ENCODE measurements at places on chromosomes 5 and 9.

DNA sequence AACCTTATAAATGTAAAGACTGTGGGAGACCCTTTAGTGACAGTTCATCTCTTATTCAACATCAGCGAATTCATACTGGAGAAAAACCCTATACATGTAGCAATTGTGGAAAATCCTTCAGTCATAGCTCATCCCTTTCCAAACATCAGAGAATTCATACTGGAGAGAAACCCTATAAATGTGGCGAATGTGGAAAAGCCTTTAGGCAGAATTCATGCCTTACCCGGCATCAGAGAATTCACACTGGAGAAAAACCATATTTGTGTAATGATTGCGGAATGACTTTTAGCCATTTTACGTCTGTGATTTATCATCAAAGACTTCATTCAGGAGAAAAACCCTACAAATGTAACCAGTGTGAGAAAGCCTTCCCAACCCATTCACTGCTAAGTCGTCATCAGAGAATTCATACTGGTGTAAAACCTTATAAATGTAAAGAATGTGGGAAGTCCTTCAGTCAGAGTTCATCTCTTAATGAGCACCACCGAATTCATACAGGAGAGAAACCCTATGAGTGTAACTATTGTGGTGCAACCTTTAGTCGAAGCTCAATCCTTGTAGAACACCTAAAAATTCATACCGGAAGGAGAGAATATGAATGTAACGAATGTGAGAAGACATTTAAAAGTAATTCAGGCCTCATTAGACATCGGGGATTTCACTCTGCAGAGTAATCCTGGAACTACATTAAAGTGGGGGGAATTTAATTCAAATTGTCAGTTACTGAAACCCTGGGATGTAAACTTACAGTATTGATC, 17.7 kb downstream of the ZNF483 start:
- DNase-seq: no peak

DNA sequence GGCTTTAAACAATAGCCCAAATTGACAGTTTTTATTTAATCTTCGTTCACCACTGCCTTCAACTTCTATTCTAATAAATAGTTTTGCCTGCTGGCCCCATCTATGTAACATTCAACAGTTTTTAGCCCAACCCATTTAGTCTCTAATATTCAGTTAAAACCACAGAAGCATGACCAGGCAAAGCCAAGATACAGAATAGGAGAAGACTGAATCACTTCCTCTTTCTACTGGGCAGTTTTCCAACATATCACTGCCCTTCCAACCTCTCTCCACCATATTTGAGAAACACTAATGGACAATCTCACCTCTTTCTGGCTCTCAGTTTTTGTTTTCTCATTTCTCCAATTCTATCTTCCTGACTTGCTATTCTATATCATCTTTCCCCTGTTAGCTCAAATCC, 352.9 kb downstream of the DNAH5 start:
- no peak for DNase-seq

DNA sequence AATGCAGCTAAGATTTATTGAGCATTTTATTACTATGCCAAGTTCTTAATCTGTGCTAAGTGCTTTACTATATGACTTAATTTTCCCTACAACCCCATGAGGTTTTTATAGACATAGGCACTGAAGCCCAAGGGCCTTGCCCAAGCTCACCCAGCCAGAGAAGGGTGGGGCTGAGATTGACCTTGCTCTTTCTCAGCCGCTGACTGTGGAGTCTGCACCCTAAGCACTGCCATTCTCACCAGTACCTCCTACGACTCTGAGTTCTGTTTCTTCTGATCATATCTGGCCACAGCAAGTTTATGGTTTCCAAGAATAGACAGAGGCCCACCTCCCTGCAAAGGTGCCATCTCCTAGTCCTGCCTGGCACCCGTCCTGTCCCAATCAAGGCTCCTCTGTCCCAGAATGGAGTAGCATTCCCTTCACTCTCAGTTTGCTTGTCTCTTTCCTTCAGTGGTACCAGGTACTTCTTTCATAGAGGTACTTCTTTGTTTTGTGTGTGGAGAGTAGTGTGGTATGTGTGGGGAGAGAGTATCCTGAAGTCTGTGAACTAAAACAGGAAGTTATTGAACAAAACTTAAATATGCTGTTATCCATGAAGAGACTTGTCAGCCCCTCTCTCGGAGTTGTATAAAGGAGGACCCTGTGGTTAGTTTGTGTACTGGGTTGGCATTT, 42.6 kb downstream of the CSF1R start:
- DNase-seq: no peak

GRCh38 chr5:150320044-150320613, 17.4 kb upstream of the ARSI start:
- DNase-seq: no peak

GRCh38 chr5:8870349-8870958, 675.4 kb downstream of the SEMA5A start:
- DNase-seq: no peak

GRCh38 chr9:110168486-110168885, 39.5 kb downstream of the C9orf152 start:
- DNase-seq: no peak

GRCh38 chr5:105413406-105413990, 1850.9 kb upstream of the NUDT12 start:
- DNase-seq: no peak

DNA sequence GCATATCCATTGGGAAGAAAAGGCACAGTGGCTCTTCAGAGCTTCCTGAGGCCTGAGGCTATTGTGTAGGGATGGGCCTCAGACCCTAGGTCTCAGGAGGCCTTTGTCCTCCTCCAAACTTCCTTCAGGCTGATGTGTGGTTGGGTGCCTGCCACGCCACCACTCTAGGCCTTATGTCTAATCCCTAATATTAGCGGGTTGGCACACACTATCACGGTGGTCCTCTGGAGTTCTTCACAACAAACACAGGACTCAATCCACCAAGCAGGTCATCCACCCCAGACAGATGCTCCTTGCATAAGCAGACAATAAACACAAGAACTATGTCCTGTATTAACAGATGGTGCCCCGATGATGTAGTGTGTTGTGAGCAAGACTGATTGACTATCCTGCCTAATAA, 31.0 kb upstream of the FSTL4 start:
- DNase-seq: no peak

DNA sequence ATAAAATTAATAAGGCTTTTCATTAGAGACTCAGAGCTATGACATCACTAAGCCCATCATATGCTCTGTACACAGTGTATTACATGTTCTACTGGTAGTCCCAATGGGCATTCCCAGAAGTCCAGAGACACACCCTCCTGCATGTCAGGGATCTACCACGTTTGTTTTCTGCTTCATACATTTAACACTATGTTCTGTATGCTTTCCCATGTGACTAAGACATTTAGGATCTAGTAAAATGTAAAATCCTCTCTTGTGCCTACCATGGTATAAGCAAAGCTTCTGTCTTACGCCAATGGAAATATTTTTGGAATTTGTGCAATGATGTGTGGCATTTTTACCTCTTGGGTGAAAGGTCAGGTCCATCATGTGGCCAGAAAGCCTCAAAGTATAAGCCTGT, 192.4 kb downstream of the ADAMTSL1 start:
- no peak for DNase-seq

GRCh38 chr5:180208435-180209081, 453 bp downstream of the RASGEF1C start:
- DNase-seq: no peak

DNA sequence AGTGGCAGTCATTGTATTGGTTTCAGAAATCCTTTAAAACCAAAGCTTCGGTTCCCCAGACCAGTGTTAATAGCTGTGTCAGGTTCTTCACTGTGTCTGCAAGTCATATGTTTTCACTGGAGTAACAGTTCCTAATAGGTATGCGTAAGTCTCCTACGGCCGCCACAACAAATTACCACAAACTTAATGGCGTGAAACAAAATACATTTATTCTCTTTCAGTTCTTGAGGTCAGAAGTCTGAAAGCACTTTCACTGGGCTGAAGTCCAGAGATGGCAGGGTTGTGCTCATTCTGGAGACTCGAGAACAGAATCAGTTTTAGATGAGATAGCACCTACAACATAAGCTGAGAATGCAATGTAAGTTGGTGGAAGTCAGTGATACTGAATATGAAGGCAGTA, 556.2 kb downstream of the TLE4 start:
- DNase-seq: no peak

DNA sequence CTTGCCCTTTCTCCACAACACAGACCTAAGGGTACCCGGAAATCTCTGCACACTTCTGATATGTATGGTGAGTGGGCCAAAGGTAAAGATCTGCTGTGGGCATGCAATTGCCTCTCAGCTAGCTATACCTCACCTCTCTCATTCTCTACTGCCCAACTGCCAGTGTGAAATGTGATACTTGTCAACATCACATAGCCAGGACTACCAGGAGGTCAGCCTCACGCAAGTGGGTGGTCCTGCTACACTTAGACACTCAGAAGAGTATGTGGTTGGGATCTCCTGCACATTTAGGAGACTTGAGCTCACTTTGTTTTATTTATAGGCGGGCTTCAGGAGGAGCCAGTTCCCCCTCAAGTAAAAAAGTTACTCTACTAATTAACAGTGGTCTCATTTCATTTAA, 88.0 kb upstream of the MAN2A1 start:
- no peak for DNase-seq

DNA sequence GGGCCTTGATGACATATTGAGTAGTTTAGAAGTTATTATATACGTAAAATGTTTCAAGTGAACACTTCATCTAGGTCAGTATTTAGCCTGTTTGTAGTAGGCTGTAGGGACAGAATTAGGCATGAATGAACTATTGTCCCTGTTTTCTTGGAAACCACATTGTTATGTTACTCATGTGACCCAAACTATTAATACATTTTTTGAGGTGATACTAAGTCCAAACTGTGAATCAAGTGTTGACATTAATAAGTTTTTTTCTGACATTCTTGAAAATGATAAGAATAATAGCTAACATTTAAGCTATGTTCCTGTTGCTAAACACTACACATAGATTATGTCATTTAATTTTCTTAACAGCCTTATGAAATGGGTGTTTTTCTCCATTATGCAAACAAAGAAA, 1642.7 kb upstream of the WWC1 start:
- DNase-seq: no peak

DNA sequence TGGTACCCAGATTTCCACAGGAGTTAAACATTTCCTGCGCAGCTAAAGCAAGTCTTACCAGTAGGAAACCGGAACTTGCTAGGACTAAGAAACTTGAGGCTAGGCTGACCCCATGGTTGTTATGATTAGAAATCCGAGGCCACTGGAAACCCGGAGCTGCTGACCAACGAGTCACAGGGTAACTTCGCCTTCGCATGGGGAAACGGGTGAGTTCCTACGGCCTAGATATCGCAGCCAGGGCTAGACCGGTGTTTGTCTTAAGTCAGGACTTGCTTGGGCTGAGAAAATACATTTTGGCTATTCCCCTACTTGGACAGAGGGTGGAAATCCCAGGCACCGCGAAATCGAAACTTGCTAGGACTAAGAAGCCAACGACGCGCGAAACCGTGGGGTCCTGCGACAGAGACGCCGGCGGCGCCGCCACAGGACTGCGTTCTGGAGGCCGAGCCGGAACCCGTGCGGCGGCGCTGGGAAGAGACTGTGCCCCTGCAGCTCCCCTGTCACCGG, 1.6 kb upstream of the ANXA2R start:
- DNase-seq: peak; percentile 54

- no peak for DNase-seq
Measured at GRCh38 chr9:130980526-130980925, 28.4 kb upstream of the LAMC3 start.

DNA sequence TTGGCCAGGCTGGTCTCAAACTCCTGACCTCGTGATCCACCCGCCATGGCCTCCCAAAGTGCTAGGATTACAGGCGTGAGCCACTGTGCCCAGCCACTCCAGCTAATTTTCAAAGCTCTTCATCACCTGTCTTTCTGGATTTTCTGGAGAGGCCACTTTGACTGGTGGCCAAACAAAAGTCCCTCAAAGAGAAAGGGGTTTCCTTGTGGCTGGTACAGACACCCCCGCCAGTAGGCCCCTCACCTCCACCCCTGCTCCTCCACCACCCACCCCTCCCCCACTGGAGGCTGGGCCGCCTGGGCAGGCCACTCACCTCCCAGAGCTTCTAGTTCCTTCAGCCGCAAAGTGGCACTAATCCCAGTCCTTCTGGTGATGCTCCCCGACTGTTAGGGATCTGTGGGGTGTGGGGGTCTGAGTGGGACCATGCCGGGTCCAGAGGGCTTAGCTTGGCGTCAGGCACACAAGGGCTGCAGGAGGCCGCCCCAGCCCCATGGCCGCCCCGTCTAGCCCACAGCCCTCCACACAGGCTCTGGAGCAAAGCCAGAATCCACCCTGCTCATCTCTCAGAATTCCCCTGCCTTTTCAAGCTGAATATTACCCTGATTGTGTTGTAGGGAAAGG, 182.0 kb upstream of the IER5L start:
- no peak for DNase-seq

GRCh38 chr9:108836781-108837180, 19.0 kb downstream of the ACTL7B start:
- DNase-seq: no peak

- DNase-seq: no peak
Measured at GRCh38 chr5:160167624-160168165, 48.4 kb upstream of the PWWP2A start.

- no peak for DNase-seq
Measured at GRCh38 chr9:81906671-81907070, 21.6 kb upstream of the SPATA31D4 start.

DNA sequence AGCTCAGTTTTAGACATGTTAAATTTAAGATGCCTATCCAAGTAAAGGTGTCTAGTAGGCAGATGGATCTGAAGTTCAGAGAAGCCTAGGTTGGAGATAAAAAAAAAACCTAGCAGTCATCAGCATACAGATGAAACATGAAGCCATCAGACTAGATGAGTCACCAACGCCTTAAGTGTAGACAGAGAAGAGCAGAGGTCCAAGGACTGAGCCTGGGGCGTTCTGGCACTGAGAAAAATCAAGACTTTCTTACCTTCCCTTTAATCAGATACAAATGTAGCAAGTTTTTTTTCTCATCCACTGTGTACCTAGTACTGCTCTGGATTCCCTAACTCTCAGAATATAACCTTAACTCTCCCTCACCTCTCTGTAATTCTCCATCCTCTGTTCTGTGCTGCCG, 97.3 kb downstream of the SIL1 start:
- DNase-seq: no peak

GRCh38 chr5:148556835-148557234, 97.5 kb downstream of the HTR4 start:
- no peak for DNase-seq

- DNase-seq: no peak
Measured at GRCh38 chr9:106932675-106933074, 69.7 kb downstream of the ZNF462 start.

DNA sequence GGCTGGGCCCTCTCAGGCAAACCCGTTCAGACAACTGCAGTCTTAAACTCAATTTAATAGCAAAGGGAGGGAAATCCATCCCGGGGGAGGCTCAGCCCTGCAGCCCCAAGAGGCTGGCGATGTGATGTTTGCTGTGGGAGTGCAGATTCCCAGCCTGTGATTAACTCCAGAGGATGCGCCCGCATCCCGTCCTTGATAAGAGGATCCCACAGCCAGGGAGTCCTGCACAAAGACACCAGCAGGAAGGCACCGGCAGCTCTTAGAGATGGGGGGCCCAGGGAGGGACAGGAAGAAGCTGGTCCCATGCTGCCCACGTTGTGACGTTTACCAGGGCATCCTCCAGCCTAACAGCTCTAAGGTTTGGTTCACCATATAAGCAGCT, 64.7 kb downstream of the MRPL36 start:
- no peak for DNase-seq

GRCh38 chr5:43530648-43531047, 15.7 kb upstream of the C5orf34 start:
- no peak for DNase-seq

GRCh38 chr5:138563340-138564118, 11.7 kb downstream of the HSPA9 start:
- no peak for DNase-seq

- no peak for DNase-seq
Measured at GRCh38 chr9:87275047-87275725, 222.5 kb upstream of the DAPK1 start.

Measured in stimulated activated CD8-positive, alpha-beta memory T cell treated with anti-CD3 and anti-CD28 coated beads, Interleukin-2, amount 100 ng/mL, for 1 hour (primary cell).